T-cell (primary cell): ENCODE measurements at places on chromosomes 16 and 17. TPM values are rescaled to one million over a fixed set of nuclear protein-coding genes. Genes with fewer than 3 reads are reported as not detected.

The ORC6 gene
- 2.6 TPM for total RNA-seq

The ENDOV gene
- total RNA-seq, result 22.1 TPM

DNA sequence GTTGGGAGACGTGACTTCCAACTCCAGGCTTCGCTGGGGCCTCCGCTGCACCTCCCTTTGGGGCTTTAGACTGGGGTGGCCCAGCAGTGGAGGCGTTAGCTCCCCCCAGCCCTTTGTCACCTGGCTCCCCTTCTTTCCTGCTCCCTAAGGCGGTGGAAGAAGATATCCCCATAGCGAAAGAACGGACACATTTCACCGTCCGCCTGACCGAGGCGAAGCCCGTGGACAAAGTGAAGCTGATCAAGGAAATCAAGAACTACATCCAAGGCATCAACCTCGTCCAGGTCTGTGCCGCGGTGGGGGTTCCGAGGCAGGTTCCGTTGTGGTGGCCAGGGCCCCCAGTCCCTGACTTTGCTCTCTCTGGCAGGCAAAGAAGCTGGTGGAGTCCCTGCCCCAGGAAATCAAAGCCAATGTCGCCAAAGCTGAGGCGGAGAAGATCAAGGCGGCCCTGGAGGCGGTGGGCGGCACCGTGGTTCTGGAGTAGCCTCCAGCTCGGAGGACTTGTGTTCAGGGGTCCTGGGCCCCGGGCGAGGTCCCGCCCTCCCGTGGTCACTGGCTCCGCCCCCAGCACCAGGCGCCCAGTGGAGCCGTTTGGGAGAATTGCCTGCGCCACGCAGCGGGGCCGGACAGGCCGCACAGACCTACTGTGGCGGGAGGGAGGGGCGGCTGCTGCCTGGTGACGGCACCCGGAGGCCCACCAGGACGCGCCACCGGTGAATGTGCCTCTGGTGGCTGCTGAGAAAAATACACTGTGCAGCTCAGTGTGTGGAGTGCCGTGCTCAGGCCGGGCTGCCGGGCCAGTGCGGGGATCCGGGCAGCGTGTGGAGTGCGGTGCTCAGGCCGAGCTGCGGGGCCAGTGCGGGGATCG is 3.8 kb downstream of the MRPL12 start:
- no peak for DNase-seq

GRCh38 chr16:11025120-11025531 is 80.8 kb downstream of the CLEC16A start:
- no peak for DNase-seq

GRCh38 chr16:66154801-66155200 is 211.7 kb upstream of the CDH5 start:
- no peak for DNase-seq
